ENCODE measurements at places on chromosomes 6 and 20.

GRCh38 chr20:24165301-24166122, 176.9 kb upstream of the GGTLC1 start:
- no peak for DNase-seq

DNA sequence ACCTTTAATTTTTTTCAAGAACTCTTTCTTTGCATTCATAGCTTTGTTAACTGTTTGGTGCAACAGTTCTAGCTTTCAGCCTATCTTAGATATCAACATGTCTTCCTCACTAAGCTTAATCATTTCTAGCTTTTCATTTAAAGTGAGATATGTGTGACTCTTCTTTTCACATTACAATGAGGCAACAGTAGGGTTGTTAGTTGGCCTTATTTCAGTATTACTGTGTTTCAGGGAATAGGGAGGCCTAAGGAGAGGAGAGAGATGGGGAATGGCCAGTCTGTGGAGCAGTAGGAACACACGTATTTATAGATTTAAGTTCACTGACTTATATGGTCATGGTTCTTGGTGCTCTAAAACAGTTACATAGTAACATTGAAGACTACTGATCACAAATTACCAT, 35.8 kb downstream of the CST9L start:
- DNase-seq, result no peak

DNA sequence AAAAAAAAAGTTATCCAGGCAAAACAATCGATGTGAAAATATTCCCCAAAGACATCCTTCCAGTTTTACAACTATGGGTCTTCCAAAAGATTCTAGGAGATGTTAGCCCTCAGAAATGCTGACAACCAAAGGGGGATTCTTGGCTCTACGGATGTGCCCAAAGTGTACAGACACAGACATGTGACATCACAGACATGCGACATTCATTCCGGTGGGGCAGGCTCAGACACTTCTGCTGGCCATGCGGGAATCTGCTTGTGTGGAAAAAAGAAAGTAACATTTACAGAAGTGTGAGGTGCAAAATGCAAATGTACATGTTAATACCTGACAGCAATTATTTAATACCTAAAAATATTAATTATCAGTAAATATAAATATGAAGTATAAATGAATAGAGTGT, 268.6 kb downstream of the FOXC1 start:
- no peak for DNase-seq

DNA sequence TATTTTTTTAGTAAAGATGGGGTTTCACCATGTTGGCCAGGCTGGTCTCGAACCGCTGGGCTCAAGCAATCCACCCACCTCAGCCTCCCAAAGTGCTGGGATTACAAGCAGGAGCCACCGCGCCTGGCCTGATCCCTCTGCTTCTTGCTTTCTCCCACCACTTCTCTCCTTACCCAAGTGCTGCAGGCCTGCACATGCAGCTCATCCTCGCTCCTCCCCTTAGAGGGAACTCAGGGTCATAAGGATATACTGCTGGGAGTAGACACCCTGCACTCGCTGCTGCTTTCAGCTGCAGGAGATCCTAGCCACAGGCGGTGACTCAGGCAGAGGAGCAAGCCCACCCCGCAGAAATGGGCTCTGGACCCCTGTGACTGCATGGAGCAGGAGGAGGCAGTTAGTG, 40.0 kb upstream of the FANCE start:
- DNase-seq, result no peak

GRCh38 chr6:12506159-12506558, 210.4 kb upstream of the PHACTR1 start:
- DNase-seq, result no peak

- DNase-seq, result no peak
Measured at GRCh38 chr6:138410972-138411880, 7.2 kb downstream of the HEBP2 start.

- DNase-seq, result no peak
Measured at GRCh38 chr6:129744201-129744879, 34.4 kb upstream of the ARHGAP18 start.

GRCh38 chr6:25279748-25280343, 672 bp downstream of the CARMIL1 start:
- no peak for DNase-seq

DNA sequence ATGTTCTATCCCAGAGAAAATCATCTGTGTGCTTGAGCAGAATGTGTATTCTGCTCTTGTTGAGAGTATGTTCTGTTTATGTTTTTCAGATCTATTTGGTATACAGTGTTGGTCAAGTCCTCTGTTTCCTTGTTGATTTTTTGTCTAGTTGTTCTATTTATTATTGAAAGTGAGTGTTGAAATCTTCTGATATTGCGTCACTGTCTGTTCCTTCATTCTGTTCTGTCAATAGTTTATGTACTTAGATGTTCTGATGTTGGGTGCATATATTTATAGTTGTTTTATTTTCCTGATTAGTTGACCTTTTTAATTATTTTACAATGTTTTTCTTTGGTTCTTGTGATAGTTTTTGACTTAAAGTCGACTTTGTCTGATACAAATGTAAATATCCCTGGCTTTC, 458.7 kb upstream of the HSF2 start:
- DNase-seq, result no peak

DNA sequence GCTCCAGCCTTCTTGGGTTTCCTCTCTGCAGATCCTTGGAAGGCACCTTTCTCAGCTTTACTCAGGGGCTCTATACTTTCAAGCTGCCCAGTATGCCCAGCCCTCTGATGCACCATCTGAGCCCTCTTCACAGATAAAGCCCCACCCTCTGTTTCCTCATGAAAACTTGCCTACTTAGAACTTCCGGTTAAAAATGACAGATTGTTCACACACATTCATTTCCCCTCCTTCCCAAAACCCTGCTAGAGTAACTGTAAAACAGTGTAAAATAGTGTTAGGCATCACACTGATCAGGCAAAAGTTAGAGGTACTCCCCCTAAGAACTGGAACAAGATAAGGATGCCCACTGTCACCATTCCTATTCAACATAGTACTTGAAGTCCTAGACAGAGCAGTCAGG, 14.0 kb upstream of the GCM1 start:
- no peak for DNase-seq

GRCh38 chr6:47145212-47145611, 103.1 kb upstream of the ADGRF1 start:
- DNase-seq, result no peak

DNA sequence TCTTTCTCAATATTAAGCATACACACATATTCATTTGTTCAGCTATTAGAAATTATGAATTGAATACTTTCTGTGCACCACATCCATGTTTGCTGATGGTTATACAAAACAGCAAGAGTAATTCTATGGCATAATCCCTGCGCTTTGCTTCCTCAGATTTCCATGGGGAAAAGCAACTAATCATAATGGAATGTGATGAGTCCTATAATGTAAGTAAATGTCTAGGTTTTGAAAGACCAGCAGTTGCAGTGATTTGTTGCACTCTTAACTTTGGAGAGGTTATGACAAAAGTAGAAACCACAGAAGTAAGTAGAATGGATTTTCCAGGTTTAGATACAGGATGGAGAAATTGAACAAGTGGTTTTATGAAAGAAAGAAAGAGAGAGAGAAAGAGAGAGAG, 652.1 kb downstream of the CBLN4 start:
- DNase-seq, result no peak

DNA sequence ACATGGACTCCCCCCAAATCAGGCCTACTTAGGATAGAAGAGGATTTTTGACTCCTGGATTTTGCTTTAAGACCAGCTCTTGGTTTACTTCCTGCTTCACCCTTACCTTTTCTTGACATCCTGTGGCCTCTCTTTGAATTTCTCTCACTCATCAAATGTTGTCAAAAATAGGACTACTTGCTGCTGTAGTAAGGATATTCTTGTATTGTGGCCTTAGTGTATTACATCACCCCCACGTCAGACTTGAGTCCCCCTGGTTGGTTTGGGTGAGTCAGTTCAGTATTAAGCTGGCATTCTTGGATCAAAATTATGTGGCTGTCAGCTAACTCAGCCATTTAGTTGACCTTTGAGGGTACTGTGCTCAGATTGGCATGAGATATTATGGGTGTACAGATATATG, 1.1 kb downstream of the TPX2 start:
- no peak for DNase-seq

- no peak for DNase-seq
Measured at GRCh38 chr6:138689849-138690248, 83.7 kb upstream of the CCDC28A start.

DNA sequence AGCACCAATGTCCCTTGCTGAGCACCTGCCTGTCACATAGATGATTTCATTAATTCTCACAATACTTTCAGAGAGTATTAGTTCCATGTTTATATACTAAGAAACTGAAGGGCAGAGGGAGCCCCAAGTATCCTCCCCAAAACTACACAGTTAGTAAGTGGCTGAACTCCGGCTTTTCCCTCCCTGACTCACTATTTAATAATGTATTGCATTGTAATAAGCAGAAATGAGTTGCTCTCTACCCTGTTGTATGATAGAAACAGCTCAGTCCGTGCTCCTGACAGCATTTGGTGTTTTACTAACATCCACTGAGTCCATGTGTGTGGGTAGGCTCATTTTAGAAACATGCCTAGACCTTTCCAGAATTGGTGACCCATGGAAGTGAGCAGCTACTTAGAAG, 76.8 kb downstream of the OLIG3 start:
- no peak for DNase-seq

GRCh38 chr6:32972353-32973143, 4.2 kb downstream of the BRD2 start:
- DNase-seq, result peak; percentile 40

- no peak for DNase-seq
Measured at GRCh38 chr6:148508401-148509041, 165.9 kb downstream of the SASH1 start.

DNA sequence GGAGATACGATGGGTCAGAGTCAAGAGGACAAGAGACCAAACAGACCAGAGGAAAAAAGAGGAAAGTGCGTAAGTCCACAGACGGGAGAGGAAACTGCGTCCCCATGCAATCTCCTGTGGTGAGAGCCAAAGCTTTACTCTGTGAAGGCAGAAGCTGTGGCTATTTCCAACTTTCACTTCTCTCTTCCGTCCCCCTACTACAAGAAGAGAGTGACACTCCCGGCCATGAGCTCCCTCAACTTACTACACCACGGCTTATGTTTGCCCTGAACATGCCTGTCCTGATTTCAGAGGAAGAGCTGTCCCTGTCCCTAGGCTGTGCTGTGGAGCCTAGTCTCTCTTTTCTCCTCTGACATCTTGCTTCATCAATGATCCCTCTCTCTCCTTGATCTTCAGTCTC, 11.5 kb upstream of the SSR1 start:
- DNase-seq, result no peak

DNA sequence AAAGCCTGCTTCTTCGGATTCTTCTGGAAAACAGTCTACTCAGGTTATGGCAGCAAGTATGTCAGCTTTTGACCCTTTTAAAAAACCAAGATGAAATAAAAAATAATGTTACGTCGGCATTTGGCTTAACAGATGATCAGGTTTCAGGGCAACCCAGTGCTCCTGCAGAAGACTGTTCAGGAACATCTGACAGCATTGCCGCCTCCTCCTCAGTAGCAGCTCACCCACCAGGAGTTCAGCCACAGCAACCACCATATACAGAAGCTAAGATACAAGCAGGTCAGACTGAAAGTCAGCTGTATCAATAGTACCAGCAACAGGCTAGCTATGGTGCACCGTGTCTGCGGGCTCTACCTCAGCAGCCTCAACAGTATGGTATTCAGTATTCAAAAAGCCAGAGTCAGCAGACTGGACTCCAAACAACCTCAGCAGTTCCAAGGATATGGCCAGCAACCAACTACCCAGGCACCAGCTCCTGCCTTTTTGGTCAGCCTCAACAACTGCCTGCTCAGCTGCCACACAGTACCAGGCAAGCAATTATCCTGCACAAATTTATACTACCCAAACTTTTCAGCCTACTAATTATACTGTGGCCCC, 51.9 kb downstream of the BTBD9 start:
- DNase-seq, result no peak

DNA sequence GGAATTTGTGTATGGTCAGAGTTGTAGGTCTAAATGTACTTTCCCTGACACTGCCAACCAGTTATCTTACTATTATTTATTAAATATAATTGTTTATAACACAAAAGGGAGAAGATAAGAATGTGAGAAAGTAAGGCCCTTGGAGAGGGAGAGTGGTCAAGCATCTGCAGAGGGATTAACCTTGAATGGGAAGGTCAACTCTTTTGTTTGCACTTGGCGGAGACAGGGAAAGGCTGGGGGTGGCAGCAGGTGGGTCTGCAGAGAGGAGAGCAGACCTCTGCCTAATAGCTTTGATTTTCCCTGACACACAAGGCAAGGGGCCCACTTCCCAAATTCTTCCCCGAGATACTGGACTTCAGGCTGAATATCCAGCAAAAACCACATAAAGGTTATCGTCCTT, 4.2 kb downstream of the LRP11 start:
- DNase-seq, result no peak

DNA sequence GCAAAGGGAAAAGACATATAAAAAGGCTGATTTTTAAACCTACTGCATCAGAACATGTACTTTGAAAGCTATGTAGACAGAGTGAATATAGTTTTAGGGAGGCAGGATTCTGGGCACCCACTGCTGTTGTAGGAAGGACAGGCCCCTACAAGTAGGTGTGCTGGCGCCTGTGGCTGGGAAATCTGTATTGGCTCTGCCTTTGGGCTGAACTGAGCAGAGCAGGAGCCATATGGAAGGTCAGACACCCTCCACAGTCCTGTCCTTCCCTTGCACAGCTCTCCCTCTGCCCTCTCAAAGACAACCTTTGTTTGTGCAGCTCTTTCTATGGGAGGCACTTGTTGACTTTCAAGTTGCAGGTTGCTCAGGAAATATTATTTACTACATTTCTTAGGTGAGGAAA, 18.4 kb upstream of the ULBP3 start:
- no peak for DNase-seq

GRCh38 chr6:98574984-98575383, 259.4 kb upstream of the POU3F2 start:
- DNase-seq, result no peak

DNA sequence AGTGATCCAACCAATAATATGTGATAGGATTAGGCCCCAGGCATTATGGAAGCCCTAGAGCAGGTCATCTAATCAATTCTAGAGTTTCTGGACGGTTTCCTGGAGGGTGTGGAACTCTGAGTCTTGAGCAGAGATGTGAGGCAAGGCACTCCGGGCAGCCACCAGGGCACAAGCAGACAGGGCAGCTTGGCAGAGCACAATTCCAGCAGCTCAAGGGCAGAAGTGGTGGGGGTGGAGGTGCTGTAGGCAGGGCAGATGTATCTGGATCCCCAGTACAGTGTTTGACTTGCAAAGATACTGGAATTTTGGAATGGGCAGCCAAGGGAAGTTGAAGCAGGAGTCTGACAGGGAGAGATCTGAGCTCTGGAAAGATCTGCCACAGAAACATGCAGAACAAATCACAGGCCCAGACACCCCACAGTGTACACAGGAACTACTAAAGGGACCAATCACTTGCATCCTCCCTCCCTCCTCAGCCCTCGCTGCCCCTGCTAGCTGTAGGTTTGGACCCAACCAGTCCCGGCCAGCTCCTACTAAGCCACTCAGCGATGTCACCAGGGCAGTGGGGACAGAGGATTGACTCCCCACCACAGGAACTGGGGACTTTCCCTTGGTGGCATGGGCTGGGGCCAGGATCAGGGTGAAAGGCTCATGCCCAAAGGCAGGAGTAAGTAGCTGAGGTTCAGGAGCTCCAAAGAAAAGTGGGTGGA, 47.0 kb downstream of the TFEB start:
- no peak for DNase-seq
